Adrenal gland (tissue), 19 donors: ENCODE measurements at places on chromosomes 11 and 22. TPM values are rescaled to one million over a fixed set of nuclear protein-coding genes. Genes with fewer than 3 reads are reported as not detected.

Gene THY1
- total RNA-seq: 8.7 TPM

Gene APOA4
- total RNA-seq: not detected

Gene C22orf15
- 0.11 TPM for total RNA-seq

Gene SHISA8
- total RNA-seq: 26.5 TPM
